Right lung (tissue), 10 donors: ENCODE measurements at places on chromosomes 1 and 21. TPM values are rescaled to one million over a fixed set of nuclear protein-coding genes. Genes with fewer than 3 reads are reported as not detected.

The ACTN2 gene
- 59.6 TPM for polyA plus RNA-seq

The TPTE gene
- not detected for polyA plus RNA-seq

The KPRP gene
- not detected for polyA plus RNA-seq

The LMX1A gene
- polyA plus RNA-seq = 0.07 TPM

The AZIN2 gene
- polyA plus RNA-seq = 8.0 TPM

The HSPA6 gene
- polyA plus RNA-seq = 0.88 TPM

The CELSR2 gene
- polyA plus RNA-seq = 13.5 TPM

The C8A gene
- not detected for polyA plus RNA-seq

The CD1E gene
- 0.16 TPM for polyA plus RNA-seq

The LYSMD1 gene
- 18.2 TPM for polyA plus RNA-seq

The CYP4A22 gene
- polyA plus RNA-seq = 0.12 TPM

The HPDL gene
- polyA plus RNA-seq = 2.1 TPM

The NEK7 gene
- 93.2 TPM for polyA plus RNA-seq

The FCAMR gene
- polyA plus RNA-seq = 0.09 TPM

The TAS1R2 gene
- polyA plus RNA-seq = not detected

The EPHA10 gene
- polyA plus RNA-seq = 0.27 TPM

The LORICRIN gene
- polyA plus RNA-seq = not detected

The FCMR gene
- polyA plus RNA-seq = 3.5 TPM

The VSIG8 gene
- not detected for polyA plus RNA-seq

The TRNP1 gene
- 2.9 TPM for polyA plus RNA-seq

The CAMSAP2 gene
- polyA plus RNA-seq = 31.2 TPM

The S100A12 gene
- 3.1 TPM for polyA plus RNA-seq

The TMEM51 gene
- polyA plus RNA-seq = 13.1 TPM

The EFNA3 gene
- polyA plus RNA-seq = 4.3 TPM

The ALPL gene
- 1.0 TPM for polyA plus RNA-seq

The ASPM gene
- 53.9 TPM for polyA plus RNA-seq

The GJA9 gene
- 0.53 TPM for polyA plus RNA-seq

The HFM1 gene
- 12.2 TPM for polyA plus RNA-seq

The KCNJ9 gene
- polyA plus RNA-seq = 0.06 TPM

The CRYBG2 gene
- polyA plus RNA-seq = 1.3 TPM

The NUCKS1 gene
- 321 TPM for polyA plus RNA-seq

The DENND2D gene
- polyA plus RNA-seq = 27.1 TPM

The ATAD3B gene
- polyA plus RNA-seq = 13.1 TPM

The SESN2 gene
- 4.4 TPM for polyA plus RNA-seq

The CLDN17 gene
- not detected for polyA plus RNA-seq

The FAM72A gene
- polyA plus RNA-seq = 5.1 TPM

The RGS2 gene
- 156 TPM for polyA plus RNA-seq

The GBP5 gene
- 1.4 TPM for polyA plus RNA-seq

The KIF1B gene
- polyA plus RNA-seq = 27.9 TPM

The ARHGEF16 gene
- polyA plus RNA-seq = 12.1 TPM

The ATP6V1G3 gene
- not detected for polyA plus RNA-seq

The IFI44 gene
- polyA plus RNA-seq = 68.0 TPM

The EDN2 gene
- 0.59 TPM for polyA plus RNA-seq

The ABCD3 gene
- 49.2 TPM for polyA plus RNA-seq

The SPRR5 gene
- not detected for polyA plus RNA-seq

The GJB3 gene
- 0.09 TPM for polyA plus RNA-seq

The LMO4 gene
- polyA plus RNA-seq = 246 TPM

The PRRX1 gene
- polyA plus RNA-seq = 4.7 TPM

The ITLN1 gene
- 1.2 TPM for polyA plus RNA-seq

The ZBTB17 gene
- polyA plus RNA-seq = 27.8 TPM

The CSRP1 gene
- 230 TPM for polyA plus RNA-seq

The ACOT7 gene
- polyA plus RNA-seq = 17.0 TPM

The RPTN gene
- not detected for polyA plus RNA-seq

The SPRTN gene
- polyA plus RNA-seq = 17.3 TPM

The LRRN2 gene
- polyA plus RNA-seq = 1.6 TPM

The OR2T11 gene
- polyA plus RNA-seq = not detected

The CCDC27 gene
- 0.12 TPM for polyA plus RNA-seq
